ENCODE measurements at places on chromosomes 1 and 21.

DNA sequence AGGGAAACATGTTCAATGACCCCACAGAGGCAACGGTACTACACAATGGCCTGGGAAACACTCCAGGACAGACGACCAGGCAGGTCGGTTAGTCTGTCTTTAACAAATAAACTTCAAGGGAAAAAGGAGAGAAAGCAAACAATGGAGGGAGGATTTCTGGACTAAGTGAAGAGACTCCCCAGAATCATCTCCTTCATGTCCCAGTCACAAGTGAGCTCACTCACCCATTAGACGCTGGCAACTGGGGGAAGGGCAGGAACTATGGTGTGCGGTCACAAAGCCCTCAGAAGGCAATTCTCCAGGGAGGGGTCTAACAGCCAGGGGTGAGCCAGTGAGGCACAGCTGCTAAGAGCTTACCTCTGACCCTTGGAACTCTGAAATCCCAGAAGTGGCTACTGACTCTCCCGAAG lies 55.7 kb upstream of the NADK start:
- DNase-seq: no peak

GRCh38 chr21:45226540-45227326 lies 61.0 kb downstream of the POFUT2 start:
- DNase-seq: peak; percentile 53

DNA sequence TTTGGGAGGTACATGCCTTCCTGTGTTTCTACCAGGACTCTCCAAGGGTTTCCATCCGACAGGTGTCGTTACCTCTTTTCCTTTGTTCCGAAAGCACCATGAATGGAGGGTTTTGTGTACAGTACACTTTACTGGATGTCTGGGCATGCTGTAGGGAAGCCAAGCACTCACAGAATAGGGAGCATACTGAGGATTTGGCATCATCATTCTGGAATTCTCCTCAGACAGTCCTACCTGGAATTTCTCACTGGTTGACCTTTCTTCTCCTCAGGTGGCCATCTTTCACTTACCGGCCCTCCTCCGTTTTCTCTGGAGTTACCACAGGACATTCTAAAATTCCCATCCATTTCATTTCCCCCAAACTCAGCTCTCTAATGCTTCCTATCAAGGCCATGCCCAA lies 5.9 kb upstream of the MPL start:
- DNase-seq: no peak

DNA sequence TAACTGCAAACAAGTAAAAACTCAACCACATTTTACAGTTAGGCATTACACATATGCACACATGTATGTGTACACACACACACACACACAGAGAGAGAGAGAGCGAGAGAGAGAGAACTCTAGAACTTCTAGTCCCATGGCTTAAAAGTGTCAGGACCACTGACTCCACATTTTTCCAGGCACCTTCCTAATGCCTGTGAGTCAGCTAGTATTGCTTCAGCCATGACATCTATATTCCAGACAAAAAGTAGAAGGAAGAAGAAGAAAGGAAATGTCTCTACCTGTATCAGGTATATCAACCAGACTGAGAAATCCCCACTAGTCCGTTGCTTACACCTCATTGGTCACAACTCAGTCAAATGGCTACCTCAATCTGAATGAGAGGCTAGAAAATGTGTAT lies 31.9 kb upstream of the TACSTD2 start:
- DNase-seq: no peak

- DNase-seq: no peak
Measured at GRCh38 chr1:212514782-212515181, 82.1 kb downstream of the NENF start.

- DNase-seq: no peak
Measured at GRCh38 chr1:70438529-70438928, 27.5 kb downstream of the CTH start.

DNA sequence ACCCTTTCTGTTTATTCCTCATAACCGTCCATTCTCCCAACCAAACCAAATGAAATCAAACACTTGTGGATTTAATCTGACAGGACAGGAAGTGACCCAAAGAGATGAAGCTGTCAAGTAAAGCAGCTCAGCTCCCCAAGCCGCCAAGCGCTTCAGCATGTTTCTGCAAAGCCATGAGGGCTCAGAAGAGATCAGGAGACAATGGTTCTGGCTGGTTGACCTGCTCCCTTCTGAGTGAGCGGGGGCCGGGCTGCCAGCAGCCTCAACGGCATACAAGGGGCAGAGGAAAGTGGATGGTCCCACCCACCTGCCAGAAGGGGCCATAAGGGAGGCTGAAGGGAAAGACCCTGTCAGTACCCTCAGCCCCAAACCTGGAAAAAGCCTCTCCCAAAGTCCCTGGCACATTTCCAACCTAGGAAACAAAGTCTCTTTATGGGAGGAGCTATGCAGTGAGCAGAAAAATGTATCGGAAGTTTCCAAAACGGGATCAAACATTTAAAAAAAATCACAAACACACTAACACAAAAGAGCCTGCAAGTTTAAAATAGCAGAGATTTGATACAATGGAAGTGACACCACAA lies 45.4 kb downstream of the SLC45A1 start:
- DNase-seq: no peak

- DNase-seq: no peak
Measured at GRCh38 chr1:175649416-175649815, 94.0 kb downstream of the TNR start.

GRCh38 chr21:25912402-25912746 lies 177.6 kb downstream of the GABPA start:
- no peak for DNase-seq

- no peak for DNase-seq
Measured at GRCh38 chr1:226919587-226919986, 20.5 kb upstream of the COQ8A start.

GRCh38 chr1:232182236-232182635 lies 447.7 kb downstream of the SIPA1L2 start:
- DNase-seq: no peak

DNA sequence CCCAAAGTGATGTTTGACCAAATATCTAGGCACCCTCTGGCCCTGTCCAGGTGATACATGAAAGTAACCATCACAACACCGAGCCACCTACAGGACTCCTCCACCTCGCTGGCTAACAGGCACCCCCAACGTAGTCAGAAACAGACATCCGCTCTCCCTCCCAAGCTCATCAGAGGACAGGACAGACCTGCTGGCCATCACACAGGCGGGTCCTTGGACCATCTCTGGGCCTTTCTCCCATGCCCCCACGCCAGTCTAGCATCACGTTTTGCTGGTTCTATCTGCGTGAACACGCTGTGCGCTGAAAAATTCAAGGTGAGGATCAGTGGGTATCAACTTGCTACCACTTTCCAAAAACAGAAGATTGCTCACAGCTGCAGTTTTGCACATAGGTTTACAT lies 21.4 kb upstream of the ADARB1 start:
- no peak for DNase-seq

DNA sequence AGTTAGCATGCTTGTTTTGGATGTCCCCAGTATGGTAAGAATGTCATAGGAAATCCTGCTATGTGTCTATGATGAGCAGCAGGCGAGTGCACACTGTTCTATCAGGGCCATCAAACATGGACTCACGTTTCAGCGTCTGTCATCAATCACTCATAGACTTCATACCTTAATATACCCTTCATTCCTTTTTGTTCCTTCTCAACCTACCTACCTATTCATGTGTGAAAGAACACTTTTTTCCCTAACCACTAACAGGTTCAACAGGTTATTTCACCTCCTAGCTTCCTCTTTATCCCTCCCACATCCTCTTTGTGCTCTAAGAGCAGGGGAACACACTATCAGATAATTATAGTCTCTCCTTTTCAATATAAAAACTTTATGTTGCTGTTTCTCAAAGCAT lies 300.6 kb downstream of the TM2D1 start:
- DNase-seq: no peak

DNA sequence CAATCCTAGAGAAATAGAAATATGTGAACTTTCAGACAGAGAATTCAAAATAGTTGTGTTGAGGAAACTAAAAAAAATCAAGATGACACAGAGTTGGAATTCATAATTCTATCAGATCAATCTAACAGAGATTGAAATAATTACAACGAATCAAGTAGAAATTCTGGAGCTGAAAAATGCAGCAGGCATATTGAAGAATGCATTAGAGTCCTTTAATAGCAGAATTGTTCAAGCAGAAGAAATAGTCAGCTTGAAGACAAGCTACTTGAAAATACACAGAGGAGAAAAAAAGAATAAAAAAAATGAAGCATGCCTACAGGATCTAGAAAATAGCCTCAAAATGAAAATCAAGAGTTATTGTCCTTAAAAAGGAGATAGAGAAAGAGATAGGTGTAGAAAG lies 347.1 kb downstream of the NCAM2 start:
- no peak for DNase-seq

- DNase-seq: no peak
Measured at GRCh38 chr1:189315035-189315901, 1162.4 kb downstream of the BRINP3 start.

GRCh38 chr1:2989185-2989584 lies 32.1 kb upstream of the ACTRT2 start:
- no peak for DNase-seq

GRCh38 chr1:160850993-160851392 lies 11.7 kb downstream of the CD244 start:
- no peak for DNase-seq

GRCh38 chr21:37087188-37087587 lies 14.1 kb downstream of the TTC3 start:
- DNase-seq: no peak

DNA sequence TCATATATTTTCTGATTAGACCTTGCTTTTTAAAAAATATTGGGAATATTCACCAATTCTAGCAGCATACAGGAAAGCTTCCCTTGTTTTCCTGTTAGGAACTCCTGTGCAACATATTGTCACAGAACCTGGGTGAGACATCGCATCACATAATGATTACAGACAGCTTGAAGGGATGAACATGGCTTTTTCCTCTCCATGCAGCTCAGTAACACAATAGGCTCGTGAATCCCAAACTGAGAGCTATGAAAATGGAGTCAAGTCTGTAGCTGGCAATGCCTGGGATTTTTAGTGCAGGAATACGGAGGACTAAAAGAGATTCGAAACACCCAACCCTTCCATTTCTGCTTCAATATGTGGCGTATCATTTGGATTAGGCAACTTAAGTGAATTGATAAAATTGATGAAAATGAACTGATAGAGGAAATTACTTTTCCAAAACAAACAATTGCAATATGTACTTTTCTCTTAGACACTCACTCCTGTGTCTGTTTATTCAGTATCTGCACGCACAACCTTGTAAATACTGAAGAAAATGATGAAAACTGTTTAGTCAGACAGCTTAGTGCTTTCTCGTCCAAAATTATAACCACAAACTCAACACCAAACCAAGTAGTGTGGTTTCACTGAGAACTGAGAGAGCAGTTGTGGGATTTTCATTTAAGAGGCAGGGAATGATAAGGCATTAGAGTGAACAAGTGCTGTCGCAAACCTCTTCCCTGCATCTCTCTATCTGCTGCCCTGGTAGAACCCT lies 250.4 kb downstream of the PTBP2 start:
- DNase-seq: no peak

- DNase-seq: no peak
Measured at GRCh38 chr1:43879414-43879813, 54.2 kb upstream of the ARTN start.

DNA sequence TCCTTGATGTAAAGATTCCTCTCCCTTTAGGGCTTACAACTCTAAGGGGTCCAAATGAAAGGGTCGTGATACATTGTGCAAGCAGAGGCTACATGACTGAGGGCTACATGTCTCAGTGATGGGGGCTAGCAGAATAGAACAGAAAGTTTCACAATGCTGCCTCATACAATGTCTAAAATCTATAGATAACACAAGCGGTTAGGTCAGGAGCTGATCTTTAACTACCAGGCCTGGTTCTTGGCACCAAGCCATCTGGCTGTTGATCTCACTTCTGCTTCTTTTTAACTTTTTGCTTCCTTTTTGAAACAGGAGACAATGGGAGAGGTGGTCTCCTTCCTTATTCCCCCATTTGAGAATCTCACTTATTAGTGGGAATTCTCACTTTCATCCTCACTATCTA lies 710.2 kb downstream of the AMY1C start:
- no peak for DNase-seq

- peak; percentile 54 for DNase-seq
Measured at GRCh38 chr1:77282187-77282865, 507 bp downstream of the AK5 start.

DNA sequence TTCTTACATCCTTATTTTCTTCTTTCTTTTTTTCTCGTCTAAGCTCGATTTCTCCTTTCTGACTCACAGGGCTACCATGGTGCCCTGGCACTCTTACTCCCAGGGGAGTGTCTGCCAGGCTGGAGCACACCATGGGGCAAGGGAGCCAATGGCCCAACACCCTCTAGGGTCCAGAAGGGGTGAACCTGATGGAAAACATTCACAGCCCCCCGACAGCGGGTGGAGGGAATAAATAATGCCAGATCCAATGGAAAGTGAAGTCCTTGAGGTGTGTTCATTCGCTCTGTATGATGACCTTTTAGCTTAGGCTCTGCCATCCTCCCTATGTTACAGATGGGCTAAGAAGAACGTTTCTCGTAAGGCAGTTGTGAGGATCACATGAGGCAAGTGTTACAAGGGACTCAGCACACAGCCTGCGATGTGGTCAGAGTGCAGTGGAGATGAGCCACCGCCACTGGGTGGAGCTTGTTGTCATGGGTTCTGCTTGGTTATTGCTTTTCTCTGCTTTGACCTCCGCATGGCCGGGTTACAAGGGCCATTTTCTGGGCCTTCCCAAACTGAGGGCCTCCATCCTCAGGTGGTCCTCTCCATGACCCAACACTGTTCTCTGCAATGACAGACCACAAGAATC lies 3.5 kb upstream of the FCMR start:
- DNase-seq: peak; percentile 79

GRCh38 chr1:30844631-30845030 lies 63.9 kb downstream of the SDC3 start:
- no peak for DNase-seq

DNA sequence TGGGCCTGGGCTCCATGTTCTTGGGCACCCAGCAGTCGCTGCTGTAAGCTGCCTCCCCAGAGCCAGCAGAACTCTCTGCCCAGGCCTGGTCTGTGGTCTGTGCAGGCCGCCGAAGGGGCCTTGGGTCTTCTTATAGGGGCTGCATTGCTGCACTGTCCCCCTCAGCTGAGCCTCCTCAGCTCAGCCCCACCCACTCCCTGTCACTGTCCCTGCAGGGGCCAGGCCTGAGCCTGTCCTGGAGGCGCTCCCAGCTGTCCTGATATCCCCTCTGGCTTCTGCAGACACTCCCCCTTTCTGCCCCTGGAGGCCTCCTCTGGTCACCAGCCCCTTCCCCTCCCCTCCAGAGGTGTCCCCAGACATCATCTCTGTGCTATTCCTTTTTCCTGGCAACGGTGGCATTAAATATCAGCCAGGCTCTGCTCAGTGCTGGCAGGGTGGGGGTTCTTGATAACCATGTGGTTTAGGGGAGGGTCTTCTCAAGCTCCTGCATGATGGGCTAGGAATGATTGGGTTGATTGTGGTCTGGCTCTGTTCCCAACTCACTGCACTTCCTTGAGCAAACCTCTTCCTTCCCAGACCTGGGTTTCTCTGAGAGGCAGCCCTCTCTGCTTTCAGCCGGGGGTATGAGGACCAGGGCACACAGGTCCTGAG lies 3.7 kb upstream of the FOXO6 start:
- DNase-seq: no peak

Measured in activated T-cell treated with anti-CD3 and anti-CD28 coated beads, Interleukin-2, amount 50 U/mL, for 72 hours (primary cell).